Thyroid gland (tissue), 4 donors: ENCODE measurements at places on chromosomes 7 and 10. TPM values are rescaled to one million over a fixed set of nuclear protein-coding genes. Genes with fewer than 3 reads are reported as not detected.

- peaks cover 25% of the 10 kb centered on the region for H3K4me1 ChIP-seq
- no peaks in the 10 kb centered on the region for H3K36me3 ChIP-seq
- no peak overlapping the region for H3K27ac ChIP-seq
- no peak for DNase-seq
Measured at GRCh38 chr10:104306897-104307296, 31.4 kb downstream of the ITPRIP start.

DNA sequence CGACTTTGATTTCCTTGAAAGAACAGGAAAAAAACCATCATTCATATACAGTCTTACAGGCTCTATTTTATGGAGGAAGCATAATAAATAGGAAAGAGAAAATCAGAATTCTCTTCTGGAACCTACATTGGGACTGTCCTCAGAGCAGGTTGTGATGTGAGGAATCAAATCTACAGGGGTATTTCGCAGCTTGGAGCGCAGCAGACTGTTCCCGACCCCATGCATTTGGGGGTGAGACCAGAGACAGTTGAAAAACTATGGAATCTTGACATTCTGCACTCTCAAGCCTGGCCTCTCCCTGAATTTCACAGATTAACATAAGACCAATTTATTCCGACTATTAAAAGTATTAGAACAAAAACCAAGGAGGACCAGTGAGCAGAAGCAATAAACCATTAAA lies 93.3 kb upstream of the PRSS58 start:
- H3K27me3 ChIP-seq: no peaks in the 10 kb centered on the region
- H3K4me1 ChIP-seq: no peaks in the 10 kb centered on the region
- no peak overlapping the region for H3K27ac ChIP-seq
- DNase-seq: no peak

- no peak overlapping the region for H3K4me3 ChIP-seq
- H3K27ac ChIP-seq: no peak overlapping the region
- H3K4me1 ChIP-seq: no peaks in the 10 kb centered on the region
- H3K36me3 ChIP-seq: no peaks in the 10 kb centered on the region
Measured at GRCh38 chr10:113339121-113339520, 213.7 kb upstream of the HABP2 start.

Gene DEPP1
- total RNA-seq: 294 TPM
